Activated CD4-positive, alpha-beta T cell treated with anti-CD3 and anti-CD28 coated beads, Interleukin-2, amount 50 U/mL, for 48 hours (primary cell): ENCODE measurements at places on chromosomes 1 and 21.

DNA sequence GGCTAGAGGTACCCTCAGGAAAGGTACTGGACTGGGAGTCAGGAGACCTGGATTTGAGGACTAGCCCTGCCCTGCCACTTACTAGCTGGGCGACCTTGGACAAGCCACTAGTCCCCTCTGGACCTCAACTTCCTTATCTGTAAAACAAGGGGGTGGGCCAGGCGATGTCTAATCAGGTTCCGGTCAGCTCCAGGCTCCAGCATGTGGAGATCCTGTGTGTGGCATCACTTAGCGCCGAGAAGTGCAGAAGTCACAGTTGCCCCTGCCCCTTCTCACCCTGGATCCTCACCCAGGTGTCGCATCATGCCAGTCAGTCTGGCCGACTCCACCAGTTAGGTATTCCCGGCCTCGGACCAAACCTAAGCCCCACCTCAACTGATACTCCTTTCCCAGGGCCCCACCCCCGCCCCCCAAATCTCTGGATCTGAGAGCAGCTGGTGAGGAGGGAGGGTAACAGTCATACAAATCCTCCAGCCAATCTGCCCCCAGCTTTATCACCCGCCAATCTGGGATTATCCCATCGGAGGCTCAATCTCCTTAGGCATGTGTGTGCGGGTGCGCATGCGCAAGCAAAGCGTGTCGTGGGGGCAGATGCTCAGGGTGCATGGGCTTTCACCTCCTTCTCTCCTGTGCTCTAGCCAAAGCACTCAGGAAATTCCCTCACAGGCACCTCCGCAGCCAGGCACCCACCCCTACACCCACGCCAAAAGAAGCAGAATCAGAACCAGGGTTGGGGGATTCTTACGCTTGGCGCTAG is 5.4 kb downstream of the CELF3 start:
- DNase-seq, result no peak

- DNase-seq, result no peak
Measured at GRCh38 chr1:26890467-26890796, 349 bp upstream of the GPN2 start.

DNA sequence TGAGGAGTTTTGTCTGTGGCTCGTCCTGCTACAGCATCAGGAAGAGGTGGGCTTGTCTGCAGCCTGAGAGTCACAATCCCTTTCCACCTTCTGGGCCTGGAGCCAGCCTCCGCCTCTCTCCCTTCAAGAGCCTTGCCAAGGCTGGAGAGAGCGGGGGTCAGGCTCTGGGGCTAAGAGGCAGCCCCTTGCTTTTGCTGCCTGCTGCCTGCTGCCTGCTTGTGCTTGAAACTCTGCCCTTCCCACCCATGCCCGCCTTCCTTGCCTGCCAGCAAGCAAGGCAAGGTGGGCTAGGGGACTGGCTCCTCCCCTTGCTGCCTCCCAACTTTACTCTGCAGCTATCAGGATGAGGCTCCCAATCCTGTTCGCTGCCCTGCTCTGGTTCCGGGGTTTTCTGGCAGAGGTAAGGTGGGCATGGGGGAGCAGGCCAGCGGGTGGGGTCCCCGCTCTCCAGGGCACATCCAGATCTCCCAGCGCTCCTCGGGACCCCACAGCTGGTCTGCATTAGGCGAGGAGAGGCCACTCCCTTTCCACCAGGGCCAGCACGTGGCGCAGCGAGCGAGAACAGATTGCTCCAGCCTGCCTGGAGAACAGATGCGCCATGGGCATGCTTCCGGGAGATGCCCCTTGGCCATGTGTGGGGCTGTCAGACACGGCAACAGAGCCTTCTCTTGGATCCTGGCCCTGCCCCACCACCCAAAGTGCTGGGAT is 7.5 kb upstream of the PTPN7 start:
- DNase-seq, result no peak

GRCh38 chr1:105686874-105687690 is 1369.4 kb upstream of the PRMT6 start:
- DNase-seq, result no peak

GRCh38 chr1:98898940-98899339 is 105.7 kb downstream of the PLPPR5 start:
- no peak for DNase-seq

GRCh38 chr1:79151006-79151796 is 144.7 kb upstream of the ADGRL4 start:
- DNase-seq, result no peak

GRCh38 chr1:173413271-173413707 is 63.8 kb upstream of the PRDX6 start:
- DNase-seq, result no peak

DNA sequence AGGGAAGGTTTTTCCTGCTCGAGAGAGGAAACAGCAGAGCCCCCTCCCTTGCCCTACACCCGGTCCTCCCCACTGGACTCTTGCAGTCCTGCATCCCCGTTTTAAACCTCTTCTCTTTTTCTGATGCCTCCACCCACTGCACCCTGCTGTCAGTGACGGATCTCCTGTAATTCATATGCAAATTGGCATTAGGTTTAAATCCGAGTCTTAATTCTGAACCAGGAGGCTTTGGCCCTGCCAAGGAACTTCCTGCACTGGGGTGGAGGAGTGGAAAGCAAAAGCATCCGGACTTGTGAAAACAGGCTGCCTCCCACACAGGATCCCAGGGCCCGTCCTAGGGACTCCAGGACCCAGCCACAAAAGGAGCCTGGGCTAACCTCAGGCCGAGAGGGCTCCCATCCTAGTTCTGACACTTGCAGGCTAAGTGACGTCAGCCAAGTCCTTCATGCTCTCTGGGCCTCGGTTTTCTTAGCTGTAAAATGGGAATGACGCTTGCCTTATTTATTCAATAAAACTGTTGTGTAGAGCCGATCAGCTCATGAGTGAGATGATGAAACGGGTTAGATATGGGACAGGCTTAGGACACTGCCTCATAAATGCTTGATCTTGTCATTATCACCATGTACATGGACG is 613.3 kb downstream of the AJAP1 start:
- DNase-seq, result no peak

DNA sequence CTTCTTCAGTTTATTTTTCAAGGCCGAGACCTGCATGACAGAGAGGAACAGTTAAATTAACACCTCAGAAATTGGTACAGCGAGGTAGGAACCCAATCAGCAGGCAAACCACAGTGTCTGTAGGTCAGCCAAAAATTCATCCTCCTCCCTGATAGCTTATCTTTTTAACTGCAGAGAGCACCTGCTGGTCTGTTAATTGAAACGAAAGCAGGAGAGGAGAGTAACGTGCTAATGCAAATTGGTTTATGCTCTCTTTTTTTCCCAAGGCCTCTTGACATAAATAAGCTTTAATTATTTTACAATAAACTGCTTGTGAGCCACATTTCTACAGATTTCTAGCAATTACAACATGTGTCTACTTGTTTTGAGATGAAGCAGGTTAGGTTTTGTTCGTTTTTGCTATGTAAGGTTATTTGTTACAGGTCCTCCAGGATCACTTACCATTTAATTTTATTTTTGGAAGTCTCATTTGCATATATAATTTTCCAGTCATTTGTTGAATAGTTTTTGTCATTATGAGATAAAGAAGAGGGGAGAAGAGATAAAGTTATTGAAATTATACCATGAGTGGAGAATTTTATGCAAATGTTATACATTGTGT is 179.9 kb downstream of the DENND1B start:
- no peak for DNase-seq

- no peak for DNase-seq
Measured at GRCh38 chr1:57674801-57675200, 250.9 kb upstream of the DAB1 start.

DNA sequence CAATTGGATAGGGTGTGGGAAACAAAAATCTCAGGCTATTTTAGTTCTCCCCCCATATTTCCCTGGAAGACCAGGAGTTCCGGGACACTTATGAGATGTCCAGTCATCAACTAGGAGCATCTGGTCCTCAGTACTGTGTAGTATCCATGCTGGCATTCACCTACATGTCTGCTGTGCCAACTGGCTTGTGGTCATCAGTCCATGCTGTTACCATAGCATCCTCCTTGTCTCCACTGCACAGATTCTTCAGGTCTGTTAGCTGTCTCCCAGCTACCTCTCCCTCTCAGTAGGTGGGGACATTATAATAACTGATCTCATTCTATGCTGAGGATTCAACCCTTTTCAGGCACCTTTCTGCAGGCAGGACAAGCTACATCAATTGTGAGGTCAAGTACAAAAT is 302.9 kb downstream of the BARHL2 start:
- no peak for DNase-seq

GRCh38 chr1:199083680-199084079 is 444.8 kb downstream of the PTPRC start:
- DNase-seq, result no peak

- no peak for DNase-seq
Measured at GRCh38 chr1:44848456-44849181, 5.6 kb upstream of the PTCH2 start.
